NCI-H1105 (cell line): ENCODE measurements at places on chromosomes 1 and 21.

- no peak for DNase-seq
Measured at GRCh38 chr1:248871837-248872401, 13.0 kb upstream of the ZNF692 start.

GRCh38 chr1:6927626-6928025 is 142.4 kb downstream of the CAMTA1 start:
- DNase-seq = no peak

DNA sequence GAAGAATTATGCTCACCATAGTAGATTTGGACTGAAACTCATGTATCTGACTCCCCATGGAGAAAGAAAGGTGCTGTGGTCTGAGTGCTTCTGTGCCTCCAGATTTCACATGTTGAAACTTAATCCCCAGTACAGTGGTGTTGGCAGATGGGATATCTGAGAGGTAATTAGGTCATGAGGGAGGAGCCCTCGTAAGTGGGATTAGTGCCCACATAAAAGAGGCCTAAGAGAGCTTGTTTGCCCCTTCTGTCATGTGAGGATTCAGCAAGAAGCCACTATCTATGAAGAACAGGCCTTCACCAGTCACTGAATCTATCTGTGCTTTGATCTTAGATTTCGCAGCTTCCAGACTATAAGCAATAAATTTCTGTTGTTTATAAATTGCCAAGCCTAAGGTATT is 150.1 kb downstream of the PLPP3 start:
- no peak for DNase-seq

DNA sequence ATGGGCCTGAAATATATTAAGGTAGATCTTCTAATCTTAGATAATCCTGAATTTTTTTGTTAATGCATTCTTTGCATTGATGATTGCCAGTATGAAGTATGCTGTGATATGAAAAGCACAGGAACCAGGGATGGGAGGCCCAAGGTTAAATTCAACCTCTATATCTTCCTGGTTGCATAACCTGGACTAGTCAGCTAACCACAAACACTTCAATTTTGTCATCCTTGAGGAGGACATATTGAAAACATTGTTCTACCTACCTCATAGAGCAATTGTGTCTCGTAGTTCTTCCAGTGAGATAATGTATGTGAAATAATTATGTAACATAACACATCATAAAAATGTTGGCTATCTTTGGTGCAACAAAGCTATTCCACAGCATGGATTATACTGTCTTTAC is 25.6 kb downstream of the PDC start:
- DNase-seq = no peak

DNA sequence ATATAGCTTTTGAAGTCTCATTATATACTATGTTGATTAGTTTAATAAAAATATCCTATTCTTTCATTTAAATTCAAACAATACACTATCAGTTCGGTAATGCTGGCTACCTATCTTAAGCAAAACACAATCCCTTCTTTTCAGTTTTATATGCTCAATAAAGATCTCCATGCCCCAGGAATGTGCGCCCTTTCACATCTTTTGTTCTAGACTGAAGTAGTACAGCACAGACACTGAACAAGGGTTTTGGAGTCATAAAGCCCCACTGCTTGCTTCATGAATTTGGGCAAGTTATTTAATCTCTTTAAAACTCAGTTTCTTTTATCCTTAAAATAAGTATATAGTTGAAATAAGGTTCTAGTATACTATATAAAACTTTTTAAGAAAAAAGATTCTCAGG is 22.4 kb downstream of the SYDE2 start:
- DNase-seq = no peak

GRCh38 chr1:110053552-110054428 is 16.7 kb downstream of the ALX3 start:
- DNase-seq = peak; percentile 23

- DNase-seq = no peak
Measured at GRCh38 chr1:151988405-151988923, 5.2 kb downstream of the S100A10 start.

- no peak for DNase-seq
Measured at GRCh38 chr1:51551081-51551480, 32.0 kb upstream of the EPS15 start.

DNA sequence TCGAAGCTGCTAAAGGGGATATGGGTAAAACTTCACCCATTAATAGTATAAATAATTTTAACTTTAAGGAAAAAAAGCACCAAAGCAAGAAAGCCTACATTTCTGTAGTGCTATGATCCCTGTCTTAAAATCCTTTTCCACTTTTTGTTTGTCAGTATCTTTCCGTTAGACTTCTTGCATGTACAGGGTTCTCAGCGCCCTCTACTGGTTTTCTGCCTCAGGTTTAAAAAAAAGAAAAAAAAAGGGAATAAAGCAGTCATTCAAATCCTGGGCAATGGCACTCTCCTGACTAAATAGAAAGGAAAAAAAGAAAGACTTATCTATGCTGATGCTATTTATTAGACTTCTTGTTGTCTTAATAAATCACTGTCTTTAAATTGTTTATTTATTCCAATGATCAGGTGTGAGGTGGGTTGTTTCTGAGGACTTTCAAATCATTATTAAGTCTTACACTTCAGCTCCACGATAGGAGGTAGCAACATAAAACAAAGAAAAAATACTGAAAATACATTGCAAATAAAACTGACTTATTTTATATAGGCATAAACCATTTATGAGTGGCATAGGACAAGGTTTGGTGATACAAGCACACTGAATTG is 475.4 kb upstream of the NR5A2 start:
- peak; percentile 69 for DNase-seq

GRCh38 chr1:187691439-187691838 is 862.7 kb downstream of the PLA2G4A start:
- DNase-seq = no peak

- DNase-seq = no peak
Measured at GRCh38 chr21:24027396-24027795, 1579.9 kb downstream of the MRPL39 start.

- DNase-seq = no peak
Measured at GRCh38 chr1:171961861-171962260, 120.6 kb downstream of the DNM3 start.

DNA sequence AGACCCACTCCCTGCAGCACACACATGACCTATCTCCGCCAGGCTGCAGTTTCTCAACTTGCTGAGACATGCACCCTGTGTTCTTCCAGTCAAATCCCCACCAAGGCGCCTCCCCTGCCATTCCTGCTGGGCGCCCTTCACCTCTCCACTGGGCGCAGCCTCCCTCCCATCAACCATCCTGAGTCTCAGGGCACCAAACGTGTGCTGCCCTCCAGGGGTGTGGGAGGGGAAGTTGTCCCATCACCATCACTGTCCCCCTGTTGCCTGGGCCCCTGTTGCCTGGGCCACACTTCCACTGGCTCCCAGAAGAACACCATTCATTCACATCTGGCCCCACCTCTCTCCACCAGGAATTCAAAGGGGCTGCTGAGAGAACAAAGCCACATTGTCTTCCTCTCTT is 44.9 kb upstream of the EFHD2 start:
- no peak for DNase-seq

DNA sequence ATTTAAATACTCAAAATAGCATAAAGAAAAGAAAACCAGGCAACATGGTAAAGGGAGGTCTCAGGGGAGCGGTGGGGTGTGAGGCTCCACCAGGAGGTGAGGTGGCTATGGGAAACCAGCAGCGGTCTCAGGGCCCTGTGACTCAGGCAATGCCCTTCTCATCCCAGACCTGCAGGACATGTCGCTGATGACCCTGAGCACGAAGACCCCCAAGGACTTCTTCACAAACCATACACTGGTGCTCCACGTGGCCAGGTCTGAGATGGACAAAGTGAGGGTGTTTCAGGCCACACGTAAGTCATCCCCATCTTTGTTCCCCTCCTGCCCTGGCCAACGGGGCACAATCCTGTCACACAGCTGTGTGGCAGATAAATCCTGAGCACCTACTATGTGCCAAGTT is 31.5 kb downstream of the PADI4 start:
- DNase-seq = no peak
